ENCODE measurements at places on chromosomes 5 and 9.

DNA sequence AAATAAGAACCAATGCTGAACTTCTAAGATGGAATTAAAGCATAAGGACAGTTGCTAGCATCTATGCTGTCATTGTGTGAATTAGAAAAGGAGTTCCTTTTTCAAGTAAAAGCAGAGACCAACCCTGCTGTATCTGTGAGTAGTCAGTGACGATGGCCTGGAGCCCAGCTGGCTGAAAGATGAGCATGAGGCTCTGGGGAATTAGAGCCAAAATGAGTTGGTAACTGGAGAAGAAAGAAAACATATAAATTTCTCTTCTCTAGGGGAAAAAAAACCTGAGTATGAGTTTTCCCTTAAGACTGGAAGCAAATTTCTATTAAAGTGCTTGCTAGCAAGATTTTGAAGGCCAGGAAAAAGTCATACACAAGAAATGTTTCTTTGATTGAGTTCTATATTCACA lies 1.6 kb upstream of the SPZ1 start:
- DNase-seq, result no peak

DNA sequence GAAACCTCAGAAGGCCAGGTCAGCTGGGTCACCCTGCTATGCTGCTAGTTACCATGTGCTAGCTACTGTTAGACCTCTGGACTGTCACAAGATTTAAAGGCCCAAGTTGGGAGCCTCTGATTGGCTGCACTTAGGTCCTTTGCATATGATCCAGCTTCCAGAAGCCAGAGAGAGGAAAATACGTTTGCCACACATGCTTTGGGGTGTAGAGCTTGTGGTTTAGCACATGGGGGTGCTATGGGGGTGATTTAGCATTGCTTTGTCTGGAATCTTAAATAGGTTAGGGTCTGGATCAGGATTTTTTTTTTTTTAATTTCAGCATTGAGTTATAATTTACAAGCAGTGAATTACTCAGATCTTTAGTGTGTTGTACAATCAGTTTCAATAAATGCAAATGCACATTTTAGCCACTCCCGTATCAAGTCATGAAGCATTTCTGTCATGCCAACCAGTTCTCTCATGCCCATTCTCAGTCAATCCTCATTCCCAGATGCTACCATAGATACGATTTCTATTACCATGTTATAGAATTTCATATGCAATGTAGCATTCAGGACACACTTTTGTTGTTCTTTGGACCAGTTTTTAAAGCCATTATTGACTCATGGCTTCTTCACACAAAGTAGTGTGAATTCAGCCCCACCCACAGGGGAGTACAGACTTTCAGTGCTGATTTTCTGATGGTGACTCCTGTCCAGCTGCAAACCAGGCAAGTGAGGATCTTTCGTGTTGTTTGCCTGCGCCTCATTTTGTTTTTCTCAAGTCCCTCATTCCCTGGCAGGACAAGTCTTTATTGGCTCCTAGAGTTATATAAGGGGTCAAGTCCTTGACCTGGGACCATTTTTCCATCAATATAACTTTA lies 250.4 kb downstream of the LRRC70 start:
- DNase-seq, result no peak

DNA sequence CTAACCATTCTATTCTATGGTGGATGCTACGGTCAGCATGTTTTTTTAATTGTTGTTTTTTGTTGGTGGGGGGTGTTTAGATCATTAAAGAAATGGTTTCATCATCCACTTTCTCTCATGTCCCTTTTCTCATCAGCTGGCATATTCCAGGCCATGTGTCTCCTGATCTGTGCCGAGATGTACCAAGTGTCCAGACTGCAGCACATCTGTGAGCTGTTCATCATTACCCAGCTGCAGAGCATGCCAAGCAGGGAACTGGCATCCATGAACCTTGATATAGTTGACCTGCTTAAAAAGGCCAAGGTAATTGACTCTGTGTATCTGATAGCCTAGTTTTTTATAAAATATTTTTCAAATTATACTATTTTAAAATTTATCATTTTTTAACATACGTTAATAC lies 38.9 kb downstream of the GLRX start:
- no peak for DNase-seq

GRCh38 chr5:14829396-14829795 lies 42.2 kb downstream of the ANKH start:
- DNase-seq, result no peak

DNA sequence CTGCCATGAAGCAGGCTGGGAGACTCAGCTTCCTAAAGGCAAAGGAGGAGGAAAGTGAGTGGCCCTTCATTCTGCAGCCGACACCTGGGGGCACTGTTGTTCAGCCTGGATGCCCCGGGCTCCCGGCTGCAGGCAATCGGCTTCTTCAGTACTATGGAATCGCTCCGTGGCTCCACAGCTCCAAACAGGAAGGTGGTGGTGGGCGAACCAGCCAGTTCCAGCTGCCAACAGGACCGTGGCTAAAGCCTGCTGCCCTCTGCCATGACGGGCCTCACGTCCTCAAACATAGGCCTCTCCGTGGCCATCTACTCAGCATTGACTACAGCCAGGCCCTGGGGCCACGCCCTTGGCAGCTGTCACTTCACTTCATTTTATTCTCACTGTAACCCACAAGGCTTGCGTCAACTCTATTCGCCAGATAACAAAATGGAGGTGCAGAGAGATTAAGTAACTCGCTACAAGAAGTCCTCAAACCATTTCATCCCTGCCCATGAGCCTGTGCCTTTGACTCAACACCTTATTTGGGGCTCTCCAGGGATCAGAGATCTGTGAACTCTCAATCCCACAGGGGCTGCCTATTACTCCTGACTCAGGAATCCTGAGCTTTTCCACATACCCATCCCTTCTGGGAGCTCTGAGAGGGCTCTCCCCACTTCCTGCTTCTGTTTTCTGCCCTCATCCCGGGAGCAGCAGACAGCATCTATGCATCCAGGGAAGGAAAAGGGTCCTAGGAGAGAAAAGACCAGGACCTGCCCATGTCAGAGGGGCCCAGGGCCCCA lies 38.0 kb downstream of the PAX5 start:
- DNase-seq, result peak; percentile 83

- DNase-seq, result peak; percentile 63
These were observed 10.8 kb downstream of the SH3PXD2B start for GRCh38 chr5:172443441-172444109.
